Karpas-422 (cell line): ENCODE measurements at places on chromosomes 7 and 10. TPM values are rescaled to one million over a fixed set of nuclear protein-coding genes. Genes with fewer than 3 reads are reported as not detected.
A peak's percentile ranks its signal among the peaks of the same experiment; 100 is the strongest.

DNA sequence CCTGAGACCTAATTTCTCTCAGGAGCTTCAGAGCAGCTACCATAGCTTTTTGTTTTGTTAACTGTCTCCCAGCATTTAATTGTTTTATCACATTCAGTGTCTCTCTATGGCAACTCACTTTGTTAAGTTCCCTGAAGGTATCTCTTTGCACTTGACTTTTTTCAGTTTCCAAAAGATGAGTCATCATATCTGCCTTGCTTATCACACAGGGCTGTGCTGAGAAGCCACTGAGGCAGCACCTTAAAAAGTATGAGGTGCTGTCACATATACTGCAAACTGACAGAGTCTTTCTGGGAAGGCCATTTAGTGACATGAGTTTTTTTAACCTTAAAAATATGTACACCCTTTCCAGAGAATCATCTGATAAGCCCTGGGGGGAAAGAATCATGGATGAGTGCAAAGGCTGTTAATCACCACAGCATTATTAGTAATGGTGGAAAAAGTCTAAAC is 56.8 kb downstream of the PPP1R3C start:
- H3K27me3 ChIP-seq: no peaks in the 10 kb centered on the region
- H3K4me3 ChIP-seq: no peak overlapping the region
- no peaks in the 10 kb centered on the region for H3K4me1 ChIP-seq
- no peak overlapping the region for H3K27ac ChIP-seq
- DNase-seq: no peak

DNA sequence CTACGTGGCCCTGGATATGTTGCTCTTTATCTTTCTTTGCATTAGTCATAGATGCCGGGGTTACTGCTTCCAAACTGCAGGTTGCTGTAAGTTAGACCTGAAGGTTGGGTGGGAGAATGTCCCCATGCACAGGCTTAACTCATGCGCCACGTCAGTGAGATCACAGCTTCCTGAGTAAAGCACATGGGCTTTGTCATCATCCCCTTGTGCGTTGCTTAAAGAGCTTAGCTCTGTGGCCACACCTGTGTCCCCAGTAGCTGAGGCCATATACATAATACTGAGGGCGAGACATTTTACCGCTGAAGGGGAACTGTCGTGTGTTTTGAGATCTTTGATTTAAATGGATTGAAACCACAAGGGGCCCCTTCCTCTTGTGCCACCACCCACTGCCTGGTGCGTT is 45.8 kb upstream of the BTBD16 start:
- no peak overlapping the region for H3K27ac ChIP-seq
- no peak overlapping the region for H3K4me3 ChIP-seq
- H3K36me3 ChIP-seq: no peaks in the 10 kb centered on the region

- no peak for DNase-seq
- H3K27me3 ChIP-seq: no peaks in the 10 kb centered on the region; the same call in 1 of the 2 replicates
- no peaks in the 10 kb centered on the region for H3K4me1 ChIP-seq
- peaks cover 13% of the 10 kb centered on the region; the same call in 1 of the 2 replicates for H3K36me3 ChIP-seq
- no peak overlapping the region for H3K4me3 ChIP-seq
- H3K27ac ChIP-seq: no peak overlapping the region
These were observed 79.6 kb downstream of the INPP5A start for GRCh38 chr10:132616996-132617736.

- no peaks in the 10 kb centered on the region for H3K36me3 ChIP-seq
- H3K4me1 ChIP-seq: peaks cover 25% of the 10 kb centered on the region
- H3K27ac ChIP-seq: no peak overlapping the region
- no peaks in the 10 kb centered on the region for H3K27me3 ChIP-seq
- DNase-seq: peak; percentile 77
These were observed 172.3 kb downstream of the AUTS2 start for GRCh38 chr7:69770613-69771012.

DNA sequence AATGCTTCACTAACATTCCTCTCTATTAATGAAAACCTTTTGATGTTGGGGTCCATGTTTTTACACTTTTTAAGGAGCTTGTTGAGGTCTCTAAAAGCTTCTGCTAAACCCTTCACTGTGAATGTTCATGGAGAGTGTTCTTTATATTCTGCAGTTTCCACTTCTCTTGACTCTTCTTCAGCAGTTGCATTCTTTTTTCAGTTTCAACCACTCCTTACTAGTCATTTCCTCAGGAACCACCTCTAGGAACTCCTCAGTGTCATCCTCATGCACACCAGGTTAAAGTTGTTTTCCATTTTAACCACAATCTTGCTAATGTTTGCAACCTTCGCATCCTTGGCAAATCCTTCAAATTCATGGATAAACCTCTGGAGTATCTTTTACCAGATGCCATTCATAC is 821.6 kb downstream of the ANKRD7 start:
- DNase-seq: no peak
- H3K36me3 ChIP-seq: no peaks in the 10 kb centered on the region
- no peaks in the 10 kb centered on the region for H3K27me3 ChIP-seq
- H3K27ac ChIP-seq: no peak overlapping the region
- no peaks in the 10 kb centered on the region for H3K4me1 ChIP-seq

GRCh38 chr10:65213170-65213569 is 1692.0 kb downstream of the REEP3 start:
- H3K36me3 ChIP-seq: no peaks in the 10 kb centered on the region
- H3K27ac ChIP-seq: no peak overlapping the region
- no peak for DNase-seq
- no peaks in the 10 kb centered on the region for H3K27me3 ChIP-seq
- no peaks in the 10 kb centered on the region for H3K4me1 ChIP-seq
- H3K4me3 ChIP-seq: no peak overlapping the region

GRCh38 chr7:36370046-36370445 is 19.6 kb upstream of the ANLN start:
- H3K36me3 ChIP-seq: no peaks in the 10 kb centered on the region
- DNase-seq: no peak
- H3K4me3 ChIP-seq: no peak overlapping the region
- H3K27me3 ChIP-seq: 0 out of 2 replicates have a peak, but pooled peaks cover 3% of the 10 kb centered on the region

Gene VPS37D
- not detected in 2 replicates for total RNA-seq

Gene EIF3B
- total RNA-seq: 87.0 and 152 TPM in 2 replicates
